ENCODE measurements at places on chromosomes 13 and 19.

- no peaks in the 10 kb centered on the region for H3K27me3 ChIP-seq
- H3K4me1 ChIP-seq = peaks cover 10% of the 10 kb centered on the region
- peak; percentile 94 for DNase-seq
- H3K27ac ChIP-seq = peak overlapping the region; percentile 43
Measured at GRCh38 chr13:114099191-114099590, 33.2 kb downstream of the RASA3 start.

DNA sequence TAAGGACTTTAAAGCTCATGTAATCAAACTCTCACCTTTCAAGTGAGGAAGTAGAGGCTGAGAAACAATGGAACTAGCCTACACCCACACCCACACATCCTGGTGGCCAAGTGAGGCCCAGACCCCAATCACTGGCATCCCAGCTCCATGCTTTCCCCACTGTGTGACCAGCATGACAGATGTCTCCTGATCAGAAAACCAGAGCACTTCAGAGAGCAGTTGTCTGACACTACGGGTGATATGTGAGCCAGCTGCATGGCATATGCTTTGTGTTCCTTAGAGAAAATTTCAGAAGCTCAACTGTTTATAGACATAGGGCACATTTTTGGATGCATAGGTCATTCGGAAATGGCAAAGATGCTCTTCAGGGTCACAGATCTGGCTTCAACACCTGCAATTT, 315.2 kb downstream of the NDFIP2 start:
- no peak overlapping the region for H3K4me3 ChIP-seq
- H3K4me1 ChIP-seq = no peaks in the 10 kb centered on the region
- H3K27me3 ChIP-seq = no peaks in the 10 kb centered on the region
- no peaks in the 10 kb centered on the region for H3K36me3 ChIP-seq
- DNase-seq = no peak

- no peaks in the 10 kb centered on the region for H3K36me3 ChIP-seq
- H3K4me3 ChIP-seq = peak overlapping the region; percentile 95
- H3K4me1 ChIP-seq = peaks cover 7% of the 10 kb centered on the region
- peak overlapping the region; percentile 67 for H3K27ac ChIP-seq
- H3K27me3 ChIP-seq = no peaks in the 10 kb centered on the region
- no peak for DNase-seq
Measured at GRCh38 chr13:113297370-113298042, 467 bp downstream of the LAMP1 start.

- H3K27ac ChIP-seq = no peak overlapping the region
- no peaks in the 10 kb centered on the region for H3K27me3 ChIP-seq
- no peaks in the 10 kb centered on the region for H3K4me1 ChIP-seq
- no peaks in the 10 kb centered on the region for H3K36me3 ChIP-seq
- no peak for DNase-seq
Measured at GRCh38 chr13:47865883-47866282, 135.2 kb downstream of the SUCLA2 start.

- peak; percentile 81 for DNase-seq
- H3K36me3 ChIP-seq = no peaks in the 10 kb centered on the region
- no peaks in the 10 kb centered on the region for H3K27me3 ChIP-seq
- peaks cover 16% of the 10 kb centered on the region for H3K4me1 ChIP-seq
- H3K4me3 ChIP-seq = peak overlapping the region; percentile 83
Measured at GRCh38 chr19:3359015-3359918, 7.1 kb upstream of the NFIC start.

- no peak overlapping the region for H3K27ac ChIP-seq
- no peaks in the 10 kb centered on the region for H3K4me1 ChIP-seq
- no peaks in the 10 kb centered on the region for H3K36me3 ChIP-seq
- DNase-seq = no peak
- H3K27me3 ChIP-seq = no peaks in the 10 kb centered on the region
- H3K4me3 ChIP-seq = no peak overlapping the region
Measured at GRCh38 chr13:44449999-44450821, 76.6 kb downstream of the SERP2 start.

DNA sequence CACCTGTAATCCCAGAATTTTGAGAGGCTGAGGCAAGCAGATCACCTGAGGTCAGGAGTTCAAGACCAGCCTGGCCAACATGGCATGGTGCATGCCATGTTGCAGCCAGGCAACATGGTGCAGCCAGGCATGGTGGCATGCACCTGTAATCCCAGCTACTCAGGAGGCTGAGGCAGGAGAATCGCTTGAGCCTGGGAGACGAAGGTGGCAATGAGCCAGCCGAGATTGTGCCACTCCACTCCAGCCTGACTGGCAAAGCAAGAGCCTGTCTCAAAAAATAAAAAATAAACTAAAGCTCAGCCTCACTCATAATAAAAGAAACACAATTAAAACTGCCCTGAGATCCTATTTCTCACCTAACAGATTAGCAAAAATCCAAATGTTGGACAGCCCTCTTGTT, 49.7 kb upstream of the MAP3K10 start:
- H3K4me3 ChIP-seq = no peak overlapping the region
- no peaks in the 10 kb centered on the region for H3K36me3 ChIP-seq
- H3K27me3 ChIP-seq = no peaks in the 10 kb centered on the region
- no peak overlapping the region for H3K27ac ChIP-seq
- DNase-seq = no peak
- peaks cover 10% of the 10 kb centered on the region for H3K4me1 ChIP-seq

All from ascending aorta (tissue), 2 donors.